ENCODE measurements at places on chromosomes 3 and 15. TPM values are rescaled to one million over a fixed set of nuclear protein-coding genes. Genes with fewer than 3 reads are reported as not detected.

The ROPN1 gene
- not detected for total RNA-seq

The MASP1 gene
- total RNA-seq: 2.0 TPM

The TTLL13 gene
- 0.60 TPM for total RNA-seq

DNA sequence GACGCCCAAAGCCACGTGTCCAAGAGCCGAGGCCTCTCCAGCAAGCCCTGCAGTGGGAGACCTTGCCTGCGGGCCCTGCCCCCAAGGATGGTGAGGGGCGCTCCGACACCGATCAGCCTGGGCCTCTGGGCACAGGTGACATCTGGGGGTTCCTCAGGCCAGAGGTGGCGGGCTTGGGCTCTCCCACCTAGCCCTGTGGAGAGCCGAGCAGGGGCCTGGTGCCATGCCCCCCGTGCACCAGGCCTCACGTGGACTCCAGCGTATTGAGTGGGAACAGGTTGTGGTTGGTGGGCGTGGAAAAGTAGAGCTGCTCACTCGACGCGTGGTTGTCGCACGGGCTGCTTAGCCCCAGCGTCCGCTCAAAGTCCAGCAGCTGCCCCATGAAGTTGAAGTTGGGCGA, 5.8 kb downstream of the DUSP7 start:
- DNase-seq: no peak

DNA sequence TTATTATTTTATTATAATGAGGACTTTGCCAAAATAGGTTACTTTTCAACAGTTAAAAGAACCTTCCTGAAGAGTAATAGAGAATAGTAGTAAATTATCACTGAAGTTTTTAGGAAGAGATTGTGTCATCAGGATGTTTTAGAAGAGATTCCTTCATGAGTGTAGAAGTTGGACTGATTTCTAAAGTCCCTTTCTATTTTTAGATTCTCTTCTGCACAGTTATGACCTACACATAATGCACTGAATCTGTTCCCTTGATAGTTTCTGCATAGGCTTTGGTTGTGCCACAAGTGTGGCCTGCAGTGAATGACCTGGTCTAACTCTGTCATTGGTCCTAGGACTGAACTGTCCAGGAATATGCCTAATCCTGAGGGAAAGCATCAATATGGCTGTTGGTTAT, 23.9 kb downstream of the SLC35A5 start:
- DNase-seq: no peak

The ADIPOQ gene
- total RNA-seq: 159 TPM

DNA sequence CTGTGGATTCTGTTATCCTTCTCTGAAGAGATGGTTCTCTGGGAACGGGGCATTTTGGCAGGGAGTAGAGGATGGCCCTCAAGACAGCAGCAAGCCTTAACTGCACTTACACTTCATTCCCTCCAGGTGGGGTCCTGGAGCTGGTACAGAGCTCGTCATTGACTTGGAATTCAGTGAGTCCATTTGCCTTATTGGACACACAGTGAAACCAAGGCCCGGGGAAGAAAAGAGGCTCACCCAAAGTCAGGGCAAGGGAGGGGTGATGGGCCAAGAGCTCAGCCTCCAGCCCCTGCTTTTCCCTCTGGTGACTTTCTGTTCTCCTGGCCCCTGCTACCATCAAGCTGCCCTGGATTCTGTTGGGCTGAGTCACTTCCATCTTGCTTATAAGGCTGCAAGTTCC, 125.6 kb downstream of the ETFA start:
- no peak for DNase-seq

The SEMA6D gene
- 15.7 TPM for total RNA-seq
